ENCODE measurements at places on chromosomes 1 and 21.

DNA sequence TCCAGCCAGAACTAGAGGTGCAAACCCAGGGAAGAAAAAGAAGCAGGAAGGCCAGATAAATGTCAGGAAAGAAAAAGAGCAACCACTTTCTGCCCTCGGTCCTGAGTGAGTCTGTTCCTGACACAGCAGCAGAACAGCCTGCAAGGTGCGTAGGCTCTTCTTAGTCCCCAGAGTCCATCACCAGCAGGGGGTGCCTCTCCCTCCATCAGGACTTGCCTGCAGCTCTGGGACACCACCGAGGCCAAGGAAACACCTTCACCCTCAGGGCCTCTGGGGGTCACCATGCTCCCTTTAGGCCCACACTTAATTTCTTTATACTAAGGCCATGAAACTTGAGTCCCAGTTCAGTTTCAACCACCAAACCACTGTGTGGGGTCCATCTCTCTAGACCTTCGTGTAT lies 43.7 kb upstream of the NFASC start:
- DNase-seq, result no peak

GRCh38 chr21:44784810-44785209 lies 16.8 kb downstream of the UBE2G2 start:
- no peak for DNase-seq

GRCh38 chr21:16426936-16427335 lies 697.2 kb downstream of the USP25 start:
- no peak for DNase-seq

DNA sequence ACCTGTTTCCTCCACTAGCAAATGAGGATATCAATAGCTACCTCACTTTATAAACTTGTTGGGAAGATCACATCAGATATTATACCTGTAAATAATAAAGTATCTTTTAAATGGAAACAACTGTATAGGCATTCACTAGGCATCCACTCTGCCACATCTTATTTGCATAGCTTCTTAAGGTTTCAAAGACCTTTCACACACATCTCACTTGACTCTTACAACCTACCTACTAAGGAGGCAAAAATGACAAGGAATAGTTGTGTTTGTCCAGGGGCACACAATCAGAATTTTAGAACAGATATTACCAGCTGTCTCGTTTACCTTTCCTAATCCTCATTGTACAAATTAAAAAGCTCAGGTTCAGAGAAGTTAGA lies 51.5 kb downstream of the VANGL2 start:
- no peak for DNase-seq
